ENCODE measurements at places on chromosomes 6 and 20. TPM values are rescaled to one million over a fixed set of nuclear protein-coding genes. Genes with fewer than 3 reads are reported as not detected.

Gene SLC17A2
- not detected for total RNA-seq

Gene EPB41L2
- total RNA-seq, result 36.2 TPM

Gene KCNK17
- total RNA-seq, result not detected

Gene MYH7B
- total RNA-seq, result 1.5 TPM

Gene SOBP
- 16.1 TPM for total RNA-seq

Gene DEFB121
- not detected for total RNA-seq

Gene HSPA1L
- total RNA-seq, result 2.5 TPM

Gene ID4
- 6.3 TPM for total RNA-seq

Gene GINS1
- total RNA-seq, result 5.3 TPM

Gene PNLDC1
- total RNA-seq, result not detected

Gene NMBR
- total RNA-seq, result not detected

Gene NSFL1C
- 71.4 TPM for total RNA-seq

Gene OTOR
- not detected for total RNA-seq

Data from glutamatergic neuron (in vitro differentiated cells).